GM18507 (cell line): ENCODE measurements at places on chromosomes 6 and 20.

DNA sequence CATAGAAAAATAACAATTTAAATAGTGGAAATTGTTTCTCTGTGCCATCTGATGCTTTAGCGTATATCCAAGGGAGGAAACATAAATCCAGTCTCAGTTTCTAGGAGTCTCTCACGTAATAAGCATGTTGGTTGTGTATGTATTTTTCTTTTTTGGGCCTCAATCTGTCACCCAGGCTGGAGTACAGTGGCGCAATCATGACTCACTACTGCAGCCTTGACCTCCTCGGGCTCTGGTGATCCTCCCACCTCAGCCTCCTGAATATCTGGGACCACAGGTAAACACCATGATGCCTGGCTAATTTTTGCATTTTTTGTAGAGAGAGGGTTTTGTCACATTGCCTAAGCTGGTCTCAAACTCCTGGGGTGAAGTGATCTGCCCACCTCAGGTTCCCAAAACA, 78.6 kb upstream of the PLN start:
- no peak for DNase-seq

GRCh38 chr6:159541296-159541695, 151.7 kb downstream of the SOD2 start:
- no peak for DNase-seq

DNA sequence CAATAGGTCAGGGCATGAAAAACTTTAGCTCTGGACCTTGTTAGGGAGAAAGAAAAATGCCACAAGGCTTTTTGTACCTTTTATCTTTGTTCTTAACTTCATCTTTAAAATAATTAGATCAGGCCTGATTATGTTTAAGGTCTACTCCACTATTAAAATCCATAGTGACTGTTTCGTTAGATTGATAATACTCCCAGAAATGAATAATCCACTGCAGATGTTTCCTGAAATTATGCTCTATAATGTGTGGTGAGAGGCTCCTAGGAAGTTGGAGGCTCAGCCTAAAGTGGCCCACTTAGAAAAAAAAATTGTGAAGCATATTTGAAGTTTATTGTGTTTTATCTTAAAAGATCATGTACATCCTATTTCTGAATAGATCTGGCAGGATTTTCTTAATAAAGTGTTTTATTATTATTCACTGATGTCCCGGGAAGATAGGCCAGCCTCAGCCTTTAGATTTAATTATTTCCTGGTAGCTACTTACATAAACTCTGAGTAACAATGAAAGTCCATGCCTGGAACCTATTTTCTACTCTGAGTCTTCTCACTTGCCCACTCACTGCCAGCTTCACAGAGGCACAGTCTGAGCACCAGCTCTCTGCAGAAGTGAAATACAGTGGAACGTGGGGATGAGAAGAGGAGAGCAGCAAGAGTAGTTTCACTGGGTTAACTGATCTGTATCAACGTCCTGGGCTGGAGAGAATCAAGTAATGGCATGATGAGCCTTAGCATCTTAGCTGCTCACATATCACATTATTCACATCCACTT, 126.8 kb upstream of the TMEM170B start:
- DNase-seq = no peak

DNA sequence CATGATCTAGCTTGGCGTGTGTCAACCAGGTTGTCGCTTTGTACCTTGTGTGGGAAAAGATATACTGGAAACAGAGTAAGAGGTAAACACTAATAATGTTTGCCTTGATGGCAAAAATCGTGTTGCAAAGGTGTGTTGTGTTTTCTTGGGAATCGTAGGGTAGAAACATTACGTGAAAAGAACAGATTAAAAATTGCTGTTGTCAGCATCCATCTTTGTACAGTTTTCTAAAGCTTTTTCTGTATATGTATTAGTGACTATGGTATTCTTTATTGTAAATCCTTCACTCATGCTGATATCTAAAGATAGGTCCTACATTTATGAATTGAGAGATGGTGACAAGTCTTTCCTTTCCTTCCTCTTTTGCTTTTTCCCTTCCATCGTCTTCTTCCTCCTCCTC, 116.9 kb downstream of the RPS12 start:
- DNase-seq = no peak

- DNase-seq = no peak
Observed at GRCh38 chr6:52503851-52504781, 72.7 kb downstream of the TRAM2 start.

- DNase-seq = no peak
Observed at GRCh38 chr6:110239526-110240274, 59.5 kb downstream of the CDC40 start.

- DNase-seq = no peak
Observed at GRCh38 chr6:141244366-141244765, 888.4 kb upstream of the GJE1 start.

DNA sequence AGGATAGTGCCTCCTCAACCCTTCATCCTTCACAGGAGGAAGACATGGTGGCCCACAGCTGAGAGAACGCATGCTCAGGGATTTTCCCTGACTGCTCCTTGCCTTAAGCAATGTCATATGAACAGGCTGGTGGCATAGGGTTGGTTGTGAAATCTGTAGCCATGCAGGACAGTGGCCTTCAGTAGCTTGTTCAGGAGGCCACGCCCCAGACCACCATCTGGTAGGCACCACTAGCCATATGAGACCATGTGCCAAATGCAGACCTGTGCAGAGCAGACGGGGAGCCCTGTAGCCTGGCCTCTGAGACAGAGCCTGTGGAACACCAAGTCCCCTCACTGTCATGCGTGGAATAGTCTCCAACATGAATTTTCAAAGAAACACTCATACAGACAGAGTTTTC, 76.5 kb downstream of the ADTRP start:
- DNase-seq = no peak

GRCh38 chr6:157757430-157758403, 65.3 kb upstream of the SNX9 start:
- DNase-seq = no peak

- no peak for DNase-seq
Observed at GRCh38 chr6:153231048-153231646, 100.1 kb upstream of the RGS17 start.

GRCh38 chr20:21234324-21234723, 68.8 kb upstream of the XRN2 start:
- DNase-seq = no peak

DNA sequence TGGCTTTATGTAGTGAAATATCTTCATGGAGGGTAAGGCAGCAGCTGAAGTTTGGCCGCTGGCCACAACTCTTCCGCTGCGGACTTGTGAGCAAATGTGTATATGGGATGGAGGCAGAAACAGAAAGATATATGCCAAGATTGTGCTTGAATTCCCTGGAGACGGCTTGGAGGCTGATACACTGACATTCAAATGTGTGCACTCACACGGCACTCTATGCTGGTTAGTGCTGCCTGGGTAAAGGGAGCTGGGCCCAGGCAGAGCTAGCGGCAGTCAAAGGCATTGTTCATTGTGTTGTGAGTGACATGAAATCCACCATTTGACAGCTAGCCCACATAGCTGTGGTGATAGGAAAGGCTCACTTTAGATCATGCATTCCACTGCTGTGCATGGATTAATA, 202.7 kb downstream of the CLIC5 start:
- DNase-seq = no peak

GRCh38 chr6:163414946-163415619, 565 bp downstream of the QKI start:
- DNase-seq = no peak

DNA sequence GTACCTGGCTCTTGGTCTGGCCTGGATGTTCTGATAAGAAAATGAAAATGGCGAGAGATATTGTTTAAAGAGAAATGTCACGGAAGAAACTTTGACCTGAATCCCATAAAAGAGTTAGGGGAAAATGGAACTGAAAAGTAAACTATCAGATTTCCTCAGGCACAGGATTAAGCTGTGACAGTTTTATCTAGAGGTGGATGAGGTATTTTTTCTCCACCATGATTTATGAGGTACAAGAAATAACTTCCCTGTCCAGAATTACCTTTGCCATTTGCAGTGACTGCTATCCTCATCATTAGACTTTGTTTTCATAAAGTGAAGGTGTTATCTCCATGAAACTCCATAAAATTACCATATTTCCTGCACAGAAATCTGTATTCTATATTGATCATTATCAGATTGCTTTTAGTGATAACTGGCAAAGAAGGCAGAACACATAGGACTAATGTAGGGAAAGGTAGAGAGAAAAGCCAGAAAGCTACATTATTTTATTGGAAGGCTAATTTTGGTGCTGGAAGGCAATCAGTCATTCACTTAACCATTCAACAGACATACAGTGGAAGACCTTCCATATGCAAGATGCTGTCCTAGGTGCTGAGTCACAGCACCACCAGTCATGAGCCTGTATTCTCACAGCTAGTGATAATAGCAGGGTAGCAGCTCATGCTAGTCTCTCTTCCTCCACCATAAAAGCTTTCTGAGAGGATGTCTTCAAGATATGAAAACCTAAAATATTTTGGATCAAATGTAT, 427.3 kb upstream of the CITED2 start:
- DNase-seq = no peak

DNA sequence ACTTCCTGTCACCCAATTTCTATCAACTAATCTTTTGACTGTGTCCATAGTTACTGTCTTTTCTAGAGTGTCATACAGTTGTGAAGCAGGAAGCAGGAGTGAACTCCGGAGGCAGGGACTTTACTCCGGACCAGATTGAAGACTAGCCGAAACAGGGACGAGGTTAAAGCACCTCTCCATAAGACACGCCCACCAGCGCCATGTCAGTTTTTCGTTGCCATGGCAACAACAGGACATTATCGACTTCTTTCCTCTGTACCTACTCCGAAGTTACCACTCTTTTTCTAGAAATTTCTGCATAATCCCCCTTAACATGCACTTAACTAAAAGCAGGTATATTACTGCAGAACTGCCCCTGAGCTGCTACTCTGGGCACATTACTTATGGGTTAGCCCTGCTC, 25.2 kb downstream of the TRIM38 start:
- no peak for DNase-seq

- DNase-seq = no peak
Observed at GRCh38 chr6:82144852-82145340, 102.6 kb downstream of the IBTK start.

DNA sequence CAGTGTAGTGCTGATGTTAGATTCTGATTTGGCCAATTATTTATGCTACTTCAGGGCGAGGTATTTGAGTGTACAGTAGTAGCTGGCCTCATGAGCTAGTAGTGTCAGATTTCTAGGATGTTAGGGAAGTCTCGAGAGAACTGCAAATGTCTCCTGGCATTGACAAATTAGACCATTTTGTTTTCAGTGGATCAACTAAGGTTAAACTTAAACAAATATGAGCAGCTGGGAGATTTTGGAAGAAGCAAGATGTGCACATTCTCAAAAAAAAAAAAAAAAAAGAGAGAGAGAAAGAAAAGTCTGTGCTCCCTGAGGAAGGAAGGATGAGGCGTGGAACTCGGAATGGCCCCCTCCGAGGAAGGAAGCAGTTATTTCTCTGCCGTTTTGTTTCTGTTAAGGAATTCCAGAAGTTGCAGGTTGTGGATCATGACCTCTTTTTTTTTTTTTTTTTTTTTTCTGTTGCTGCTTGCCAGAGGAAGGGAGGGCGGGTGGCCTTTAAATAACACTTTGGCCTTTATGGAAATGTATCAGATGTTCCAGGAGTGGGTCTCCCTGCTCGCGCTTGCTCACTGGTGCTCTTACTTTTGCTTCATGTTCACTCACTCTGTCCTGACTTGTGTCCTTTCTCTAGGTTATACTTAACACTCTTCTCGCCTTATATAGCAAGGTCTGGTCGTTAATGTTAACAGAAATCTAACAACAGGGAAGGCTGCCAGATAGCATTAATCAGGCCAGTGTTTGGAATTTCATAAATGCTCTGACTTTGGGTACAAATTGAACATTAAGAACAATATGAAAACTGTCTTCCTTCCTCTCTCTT, 124.4 kb downstream of the TCP11 start:
- no peak for DNase-seq

GRCh38 chr6:63316113-63316512, 3.7 kb downstream of the LGSN start:
- no peak for DNase-seq

DNA sequence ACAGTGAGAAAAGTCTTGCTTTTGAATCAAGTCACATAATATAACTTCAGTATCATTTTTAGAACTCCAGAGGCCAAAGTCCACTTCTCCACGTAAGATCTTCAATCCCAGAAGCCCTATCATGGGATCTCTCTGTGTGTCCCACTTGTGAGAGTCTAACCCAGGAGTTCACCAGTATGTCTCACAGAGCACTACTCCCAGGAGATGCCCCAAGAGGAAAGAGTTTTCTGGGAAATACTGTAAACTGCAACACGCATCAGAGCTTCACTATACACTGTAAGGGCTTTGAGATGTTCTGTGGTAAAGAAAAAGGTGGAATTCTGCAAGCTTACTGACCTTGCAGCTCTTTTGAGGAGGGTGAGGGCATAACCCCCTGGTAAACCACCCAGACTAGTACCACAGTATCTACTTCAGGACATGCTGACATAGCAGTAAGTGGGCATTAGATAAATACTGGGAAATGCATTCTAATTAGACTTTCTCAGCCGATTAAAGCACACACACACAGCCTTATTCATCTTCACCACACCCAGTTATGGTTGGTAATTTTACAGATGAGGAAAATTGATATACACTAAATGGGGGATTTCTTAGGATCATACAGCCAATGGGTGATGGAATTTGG, 12.3 kb downstream of the DCBLD1 start:
- DNase-seq = no peak

GRCh38 chr6:33957892-33958525, 154.2 kb upstream of the MLN start:
- DNase-seq = no peak

GRCh38 chr20:62406635-62407176, 379 bp downstream of the CABLES2 start:
- DNase-seq = no peak

DNA sequence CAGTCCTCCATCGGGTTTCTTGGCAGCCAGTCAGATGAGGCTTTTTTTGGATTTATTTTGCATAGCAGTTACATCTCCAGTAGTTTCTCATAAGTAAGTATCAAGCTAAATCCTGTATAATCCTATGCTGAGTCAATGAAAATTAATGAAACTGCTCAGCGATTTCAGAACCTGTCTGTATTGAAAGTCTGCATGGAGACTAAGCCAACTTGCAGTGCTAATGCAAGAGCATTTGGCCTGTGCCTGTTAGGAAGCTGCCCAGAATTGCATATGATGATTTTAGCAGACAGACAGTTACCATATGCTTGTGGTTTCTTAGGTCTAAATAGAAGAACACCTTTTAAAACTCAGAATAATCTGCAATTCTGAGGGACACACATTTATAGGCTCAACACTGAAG, 25.2 kb upstream of the LRRN4 start:
- DNase-seq = no peak

GRCh38 chr20:20198011-20198410, 145.7 kb downstream of the CFAP61 start:
- DNase-seq = no peak
